ENCODE measurements at places on chromosomes 5 and 9.

- no peak for DNase-seq
Observed at GRCh38 chr5:33817301-33817700, 74.5 kb downstream of the ADAMTS12 start.

DNA sequence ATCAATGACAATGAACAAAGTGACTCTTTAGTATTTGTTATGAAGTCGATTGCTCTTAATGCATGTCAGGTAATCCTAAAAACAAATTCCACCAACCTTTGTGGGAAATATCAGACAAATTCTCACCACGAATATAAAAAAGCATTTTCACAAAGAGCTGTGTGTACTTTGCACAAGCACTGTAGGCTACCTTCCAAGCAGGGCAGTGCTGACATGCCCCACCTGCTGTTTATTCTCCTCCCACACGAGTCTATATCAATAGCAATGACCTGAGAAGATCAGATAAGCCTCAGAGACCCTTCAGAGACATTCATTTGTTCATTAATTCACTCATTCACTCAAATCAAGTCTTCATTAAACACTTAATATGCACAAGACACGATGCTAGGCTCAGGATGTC is 469.1 kb downstream of the ZSWIM6 start:
- no peak for DNase-seq

DNA sequence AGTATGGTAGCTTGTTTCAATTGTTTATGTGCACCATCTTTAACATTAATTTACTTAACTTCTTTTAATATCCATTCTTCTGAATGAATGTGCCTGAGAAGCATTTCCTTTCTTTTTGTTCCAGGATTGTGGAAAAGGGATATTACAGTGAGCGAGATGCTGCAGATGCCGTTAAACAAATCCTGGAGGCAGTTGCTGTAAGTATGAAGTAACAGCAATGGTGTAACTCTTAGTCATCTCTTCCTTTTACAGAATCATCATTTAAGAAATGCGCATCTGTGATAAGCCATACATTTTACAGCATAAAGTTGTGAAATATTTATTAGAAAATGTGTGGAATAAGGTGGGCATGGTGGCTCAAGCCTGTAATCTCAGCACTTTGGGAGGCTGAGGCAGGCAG is 117.7 kb downstream of the STARD4 start:
- DNase-seq: no peak

- DNase-seq: no peak
Observed at GRCh38 chr9:106753155-106753671, 109.8 kb upstream of the ZNF462 start.

GRCh38 chr5:138282920-138283742 is 8.7 kb upstream of the GFRA3 start:
- DNase-seq: peak; percentile 32

- peak; percentile 8 for DNase-seq
Observed at GRCh38 chr9:86098824-86099700, at the start of gene GOLM1. GOLM1 (minus strand) TSS chr9:86099558; CDS start chr9:86079320, 20,238 bp downstream.

DNA sequence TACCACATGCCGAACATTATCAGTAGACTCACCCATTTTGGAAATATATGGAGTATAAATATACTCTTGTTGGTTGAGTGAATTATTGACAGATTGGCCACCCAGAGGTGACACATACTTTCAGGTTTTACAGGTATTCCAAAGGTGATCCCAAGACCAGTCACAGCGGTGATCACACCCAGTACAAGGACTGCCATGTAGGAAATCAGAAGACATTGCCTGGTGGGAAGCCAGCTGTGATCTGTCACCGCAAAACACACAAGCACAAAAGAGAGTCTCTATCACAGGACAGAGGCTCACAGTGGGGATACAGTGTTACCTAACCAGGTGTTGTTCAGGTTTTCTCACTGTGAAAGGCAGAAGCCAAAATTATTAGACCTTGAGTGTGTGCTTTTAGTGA is 15.8 kb downstream of the BTF3 start:
- DNase-seq: no peak

DNA sequence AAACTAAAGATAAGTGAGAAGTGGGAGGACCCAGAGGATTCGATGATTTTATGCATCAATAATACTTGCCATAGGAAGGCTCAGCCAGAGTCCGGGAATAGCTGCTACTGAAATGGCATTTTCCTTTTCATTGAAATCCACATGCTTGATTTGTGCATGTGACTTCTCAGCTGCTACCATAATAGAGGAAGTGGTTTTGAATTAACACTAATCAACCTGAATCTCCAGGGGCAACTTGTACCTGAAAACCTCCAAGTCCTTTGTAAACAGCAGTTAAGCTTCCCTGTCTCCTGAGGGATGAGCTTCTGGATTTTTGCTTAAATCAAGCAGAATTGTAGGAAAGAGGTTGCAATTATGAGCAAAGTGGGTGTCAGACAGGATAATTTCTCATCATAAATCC is 124.9 kb downstream of the PPP2R2B start:
- DNase-seq: no peak

- no peak for DNase-seq
Observed at GRCh38 chr5:80656425-80656824, 1.6 kb upstream of the DHFR start.

Measured in NCI-H1694 treated with DMSO at 0.1 percent for 48 hours (cell line).